NCI-H1092 treated with DMSO at 0.1 percent for 48 hours (cell line): ENCODE measurements at places on chromosomes 12 and 14.

- DNase-seq = peak; percentile 81
These were observed 5.7 kb downstream of the WNT5B start for GRCh38 chr12:1634590-1635191.

DNA sequence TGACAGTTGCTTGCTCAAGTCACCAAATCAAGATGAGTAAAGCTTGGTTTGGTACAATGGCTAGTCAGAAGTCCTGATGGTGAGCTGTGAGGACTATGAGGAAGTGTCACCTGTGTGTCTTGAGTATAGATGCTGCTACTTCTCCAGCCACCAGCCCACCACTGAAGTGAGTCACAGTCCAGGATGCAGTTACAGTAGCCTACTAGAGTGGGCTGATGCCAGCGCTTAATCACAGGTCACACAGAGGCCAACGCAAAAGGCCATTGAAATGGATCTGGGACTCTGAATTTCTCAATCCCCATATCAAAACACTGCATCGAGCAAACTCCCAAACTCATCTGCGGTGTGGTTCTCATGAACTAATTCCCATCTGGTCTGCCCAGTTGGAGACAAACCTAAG lies 223.1 kb downstream of the ANO6 start:
- no peak for DNase-seq

GRCh38 chr12:108289350-108290161 lies 49.6 kb downstream of the CMKLR1 start:
- DNase-seq = no peak

DNA sequence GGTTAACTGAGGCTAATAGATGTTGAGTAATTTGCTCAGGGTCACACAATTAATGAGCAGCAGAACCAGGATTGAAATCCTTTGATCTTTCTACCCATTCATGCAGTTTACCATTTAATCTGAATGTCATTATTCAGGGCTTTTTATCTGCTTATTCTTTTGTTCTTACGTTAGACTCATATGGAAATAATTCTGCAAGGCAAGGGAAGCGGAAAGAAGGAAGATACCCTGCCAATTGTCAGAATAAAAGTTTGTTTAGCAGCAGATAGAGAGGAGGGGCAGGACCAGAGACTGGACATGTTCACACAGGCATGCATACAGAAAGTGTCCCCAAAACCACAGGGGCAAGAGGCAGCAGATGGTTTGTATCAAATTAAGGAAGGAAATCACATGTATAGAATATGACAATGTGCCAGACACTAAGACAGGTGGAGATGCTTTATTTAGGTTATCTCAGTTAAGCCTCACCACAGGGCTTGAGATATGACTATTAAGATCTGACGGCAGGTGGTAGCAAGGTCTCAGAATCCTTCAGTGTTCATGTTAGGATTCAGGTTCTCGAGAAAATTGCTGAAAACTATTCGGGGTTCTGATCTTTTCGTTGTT lies 29.8 kb downstream of the BRMS1L start:
- DNase-seq = no peak

GRCh38 chr12:47907851-47908454 lies 3.2 kb upstream of the VDR start:
- DNase-seq = no peak

GRCh38 chr14:32633224-32633859 lies 304.2 kb downstream of the AKAP6 start:
- no peak for DNase-seq

DNA sequence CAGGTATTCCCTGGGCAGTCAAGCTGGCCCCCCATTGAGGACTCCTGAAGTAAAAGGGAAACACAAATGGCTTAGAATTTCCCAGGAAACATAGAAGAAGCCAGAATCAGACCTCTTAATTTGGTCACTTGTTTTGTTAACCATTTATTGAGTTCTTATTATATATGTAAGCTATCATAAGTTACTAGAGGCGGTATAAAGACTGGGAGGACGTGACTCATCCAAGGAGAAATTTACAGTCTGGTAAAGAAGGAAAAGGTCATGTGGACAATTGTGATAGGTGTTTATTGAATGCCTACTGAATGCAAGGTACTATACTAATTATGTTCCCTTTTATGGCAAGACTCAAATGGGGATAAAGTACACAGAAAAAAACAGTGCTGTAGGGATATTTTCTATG lies 146.7 kb downstream of the DYRK2 start:
- no peak for DNase-seq

- no peak for DNase-seq
These were observed 9.8 kb upstream of the BDKRB2 start for GRCh38 chr14:96194657-96195431.

GRCh38 chr12:62933220-62933601 lies 1.7 kb downstream of the PPM1H start:
- peak; percentile 78 for DNase-seq

DNA sequence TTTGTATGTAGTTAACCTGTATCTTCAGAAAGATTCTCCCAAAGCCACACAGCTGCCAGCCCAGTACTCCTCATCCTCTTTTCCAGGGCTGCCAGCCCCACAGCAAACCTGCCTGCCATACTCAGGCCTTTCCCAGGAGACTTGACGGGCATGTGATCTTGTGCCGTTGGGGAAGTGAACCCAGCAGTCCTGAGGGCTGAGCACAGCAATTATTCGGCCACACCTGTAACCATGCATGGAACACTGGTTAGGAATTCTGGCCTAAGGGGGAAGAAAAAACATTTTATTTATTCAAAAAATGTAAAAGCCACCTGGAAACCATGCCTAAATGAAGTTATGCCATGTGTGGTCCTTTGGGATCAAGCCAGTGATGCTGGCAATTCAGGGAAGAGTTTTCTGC lies 145.3 kb downstream of the GRIN2B start:
- no peak for DNase-seq

DNA sequence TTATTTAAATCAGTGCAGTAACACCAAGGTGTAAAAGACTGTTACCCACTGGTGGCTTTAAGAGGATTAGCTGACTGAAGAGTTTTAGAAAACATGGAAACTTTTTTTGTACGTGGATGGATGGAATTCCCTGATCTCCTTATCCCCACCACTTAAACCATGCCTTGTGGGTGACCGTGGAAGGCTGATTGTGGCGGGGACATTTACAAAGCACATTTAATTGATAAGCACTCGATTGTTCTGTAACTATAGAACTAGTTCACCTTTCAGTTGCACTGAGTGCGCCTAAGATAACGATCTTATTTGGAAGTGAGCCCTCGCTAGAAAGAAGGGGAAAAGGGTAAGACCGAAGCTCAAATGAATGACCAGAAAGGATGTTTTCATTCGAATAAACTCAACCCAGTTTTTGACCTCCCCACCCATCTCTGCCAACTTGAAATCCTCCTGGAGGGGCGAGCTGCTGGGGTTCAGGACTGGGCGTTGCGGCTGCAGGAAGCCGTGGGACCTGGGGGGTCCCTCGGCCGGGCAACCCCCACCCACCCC lies 688 bp upstream of the RASSF3 start:
- peak; percentile 12 for DNase-seq

DNA sequence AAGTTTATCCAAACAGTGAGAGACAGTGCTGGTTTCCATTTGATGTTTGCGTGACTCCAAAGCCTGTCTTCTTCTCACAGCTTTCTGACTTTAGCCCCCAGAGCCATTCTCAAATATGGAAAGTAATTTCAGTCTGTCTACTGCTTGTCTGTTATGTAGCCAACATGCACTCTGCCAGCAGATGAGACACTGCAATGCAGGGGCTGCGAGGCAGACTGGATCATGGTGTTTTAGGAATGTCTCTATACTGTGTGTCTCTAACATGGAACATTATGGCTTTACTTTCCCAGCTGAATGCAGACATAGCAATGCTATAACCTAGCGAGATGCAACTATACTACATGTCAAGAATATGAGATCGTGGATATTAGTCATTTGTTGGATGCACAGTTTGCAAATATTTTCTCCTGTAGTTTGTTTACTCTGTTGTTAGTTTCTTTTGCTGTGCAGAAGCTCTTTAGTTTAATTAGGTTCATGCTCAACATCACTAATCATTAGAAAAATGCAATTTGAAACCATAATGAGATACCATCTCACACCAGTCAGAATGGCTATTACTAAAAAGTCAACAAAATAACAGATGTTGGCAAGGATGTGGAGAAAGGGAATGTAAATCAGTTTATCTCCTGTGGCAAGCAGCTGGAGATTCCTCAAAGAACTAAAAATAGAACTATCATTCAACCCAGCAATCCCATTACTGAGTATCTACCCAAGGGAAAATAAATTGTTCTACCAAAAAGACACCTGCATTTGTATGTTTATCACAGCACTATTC lies 235.8 kb upstream of the TMTC1 start:
- peak; percentile 3 for DNase-seq

GRCh38 chr14:58625438-58625837 lies 12.3 kb upstream of the DACT1 start:
- DNase-seq = no peak

DNA sequence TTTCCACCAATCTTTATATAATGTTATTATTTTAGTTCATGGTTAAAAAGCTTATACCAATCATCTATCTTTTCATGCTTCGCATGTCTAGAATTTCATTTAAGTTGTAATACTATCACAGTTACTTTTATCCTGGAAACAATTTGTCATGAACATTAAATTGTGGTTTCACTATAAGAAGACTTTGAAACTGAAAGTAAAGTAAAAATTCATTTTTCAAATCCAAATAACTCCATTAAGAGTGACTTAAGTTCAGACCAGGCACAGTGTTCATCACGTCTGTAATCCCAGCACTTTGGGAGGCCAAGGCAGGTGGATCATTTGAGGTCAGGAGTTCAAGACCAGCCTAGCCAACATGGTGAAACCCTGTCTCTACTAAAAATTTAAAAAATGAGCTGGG lies 12.4 kb downstream of the ESR2 start:
- DNase-seq = no peak

DNA sequence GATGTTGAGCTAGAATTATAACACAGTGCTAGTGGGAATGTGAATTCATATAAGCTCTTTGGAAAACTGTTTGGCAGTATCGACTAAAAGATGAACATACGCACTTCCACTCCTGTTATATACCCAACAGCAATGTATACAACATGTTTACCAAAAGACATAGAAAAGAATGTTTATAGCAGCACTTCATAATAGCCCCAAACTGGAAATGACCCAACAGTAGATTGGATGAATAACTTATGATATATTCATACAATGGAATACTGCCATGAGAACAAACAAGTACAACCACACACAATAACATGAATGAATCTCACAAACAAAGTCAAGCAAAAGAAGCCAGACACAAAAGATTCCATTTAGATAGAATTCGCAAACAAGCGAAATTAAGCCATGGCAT lies 28.5 kb upstream of the CDKN3 start:
- DNase-seq = no peak

DNA sequence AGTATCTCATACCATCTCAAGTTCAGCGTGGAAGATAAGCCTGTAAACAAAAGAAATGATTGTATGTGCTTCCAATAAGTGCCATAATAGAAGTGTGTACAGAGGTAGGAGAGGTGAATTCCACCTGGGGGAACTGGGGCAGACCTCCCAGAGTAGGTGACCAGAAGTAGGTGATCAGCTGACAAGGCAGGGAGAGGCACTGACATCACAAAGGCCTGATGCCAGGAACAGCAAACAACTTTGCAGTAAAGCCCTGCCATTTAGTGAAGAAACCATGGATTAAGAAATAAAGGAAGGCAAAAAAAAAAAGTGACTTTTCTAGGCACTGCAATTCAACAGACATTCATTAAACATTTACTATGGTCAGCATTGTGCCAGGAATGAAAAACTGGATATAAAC lies 31.1 kb downstream of the NR1H4 start:
- no peak for DNase-seq

GRCh38 chr14:26917086-26917485 lies 319.3 kb upstream of the NOVA1 start:
- DNase-seq = peak; percentile 33

DNA sequence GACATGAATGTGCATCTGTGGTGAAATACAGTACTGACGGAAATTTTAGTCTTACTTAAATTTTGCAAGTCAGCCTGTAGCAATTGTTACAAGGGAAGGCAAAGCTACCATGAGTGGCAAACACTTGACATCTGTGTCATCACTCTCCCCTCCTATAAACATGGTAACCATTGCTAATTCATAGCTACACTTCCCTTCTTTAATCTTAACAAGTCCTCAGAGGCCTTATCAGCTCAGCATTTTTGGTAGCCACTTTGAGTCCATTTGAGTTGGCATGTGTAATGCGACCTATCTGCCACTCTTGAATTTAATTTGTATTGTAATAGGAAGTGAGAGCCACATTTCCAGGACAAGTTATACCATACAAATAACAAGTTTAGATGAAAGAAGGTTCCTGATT lies 218.1 kb downstream of the RMST start:
- DNase-seq = no peak

GRCh38 chr14:54462048-54462447 lies 20.9 kb upstream of the CNIH1 start:
- DNase-seq = no peak

GRCh38 chr12:130438711-130439110 lies 101.0 kb downstream of the PIWIL1 start:
- no peak for DNase-seq

- DNase-seq = no peak
These were observed 28.9 kb downstream of the PTGER2 start for GRCh38 chr14:52342849-52343596.

- DNase-seq = peak; percentile 18
These were observed 434.3 kb upstream of the STXBP6 start for GRCh38 chr14:25484235-25484634.

DNA sequence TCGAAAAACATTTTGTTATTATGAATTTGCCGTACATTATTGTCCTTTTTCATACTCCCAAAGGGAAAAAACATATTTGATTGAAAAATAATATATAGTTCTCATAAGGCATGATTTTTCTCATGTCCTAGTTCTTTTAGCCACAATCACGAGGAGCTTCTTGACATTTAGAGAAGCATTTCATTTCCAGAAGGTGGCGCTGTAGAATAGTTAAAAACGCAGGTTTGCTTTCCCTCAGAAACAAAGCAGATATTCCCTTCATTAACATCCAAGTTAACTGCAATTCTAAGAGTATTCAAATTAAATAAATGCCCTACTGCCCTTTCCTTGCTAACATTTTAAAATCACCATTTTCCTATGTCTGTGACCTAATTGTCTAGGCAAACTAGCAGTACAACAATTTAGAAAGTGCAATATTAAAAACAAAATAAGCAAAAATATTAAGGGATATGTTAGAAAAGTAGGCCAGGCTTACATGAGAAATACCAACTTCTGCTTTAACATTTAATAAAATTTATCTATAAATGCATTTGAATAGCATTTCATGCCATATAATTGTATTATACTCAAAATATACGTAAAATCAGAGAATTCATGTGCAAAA lies 10.9 kb upstream of the PIK3C2G start:
- DNase-seq = peak; percentile 76

DNA sequence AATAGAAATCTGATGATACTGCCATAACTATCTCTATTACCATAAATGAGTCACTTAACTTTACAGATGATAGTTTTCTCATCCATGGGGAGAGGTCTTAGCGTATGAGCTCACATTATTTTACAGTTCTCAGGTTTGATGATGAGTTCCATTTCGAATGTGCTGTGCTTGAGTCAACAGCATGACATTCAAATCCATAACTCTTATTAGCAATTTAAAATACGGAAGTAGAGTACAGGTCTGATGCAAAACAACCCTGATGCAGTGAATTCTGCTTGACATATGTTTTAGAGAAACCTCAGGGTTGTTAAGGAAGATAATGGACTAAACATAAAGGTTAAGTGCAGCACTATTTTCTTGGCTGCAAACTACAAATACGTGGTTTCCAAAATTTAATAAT lies 30.0 kb downstream of the C14orf39 start:
- no peak for DNase-seq
